ENCODE measurements at places on chromosomes 5 and 9. TPM values are rescaled to one million over a fixed set of nuclear protein-coding genes. Genes with fewer than 3 reads are reported as not detected.
A peak's percentile ranks its signal among the peaks of the same experiment; 100 is the strongest.

- DNase-seq: no peak
Observed at GRCh38 chr9:109132567-109133021, 12.8 kb upstream of the TMEM245 start.

DNA sequence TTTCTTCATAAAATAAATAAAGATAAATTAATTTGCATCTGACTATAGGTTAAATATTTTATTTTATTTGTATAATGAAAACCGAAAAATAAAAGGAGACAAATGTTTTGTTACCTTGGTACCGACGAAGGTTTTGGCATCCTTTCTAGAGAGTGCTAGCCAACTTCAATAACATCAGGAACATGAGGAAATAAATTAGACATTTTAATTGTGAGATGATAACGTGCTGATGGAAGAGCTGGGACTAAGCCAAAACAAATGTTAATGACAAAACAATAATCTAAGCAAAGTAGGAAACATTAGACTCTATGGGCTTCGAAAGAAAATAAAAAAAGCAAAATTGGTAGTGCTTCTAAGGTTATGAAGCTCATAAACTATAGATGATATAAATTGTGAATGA is 201.0 kb downstream of the IRX2 start:
- DNase-seq: no peak

DNA sequence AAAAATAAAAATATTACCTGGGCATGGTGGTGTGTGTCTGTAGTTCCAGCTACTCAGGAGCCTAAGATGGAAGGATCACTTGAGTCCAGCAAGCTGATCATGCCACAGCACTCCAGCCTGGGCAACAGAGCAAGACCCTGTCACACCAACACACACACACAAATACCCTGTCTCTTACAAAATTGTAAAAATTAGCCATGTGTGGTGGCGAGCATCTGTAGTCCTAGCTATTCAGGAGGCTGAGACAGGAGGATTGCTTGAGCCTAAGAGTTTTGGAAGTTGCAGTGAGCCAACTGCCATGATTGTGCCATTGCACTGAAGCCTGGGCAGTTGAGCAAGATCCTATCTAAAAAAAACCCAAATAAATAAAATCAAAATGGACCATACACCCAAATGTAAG is 32.1 kb upstream of the DENND4C start:
- no peak for DNase-seq

DNA sequence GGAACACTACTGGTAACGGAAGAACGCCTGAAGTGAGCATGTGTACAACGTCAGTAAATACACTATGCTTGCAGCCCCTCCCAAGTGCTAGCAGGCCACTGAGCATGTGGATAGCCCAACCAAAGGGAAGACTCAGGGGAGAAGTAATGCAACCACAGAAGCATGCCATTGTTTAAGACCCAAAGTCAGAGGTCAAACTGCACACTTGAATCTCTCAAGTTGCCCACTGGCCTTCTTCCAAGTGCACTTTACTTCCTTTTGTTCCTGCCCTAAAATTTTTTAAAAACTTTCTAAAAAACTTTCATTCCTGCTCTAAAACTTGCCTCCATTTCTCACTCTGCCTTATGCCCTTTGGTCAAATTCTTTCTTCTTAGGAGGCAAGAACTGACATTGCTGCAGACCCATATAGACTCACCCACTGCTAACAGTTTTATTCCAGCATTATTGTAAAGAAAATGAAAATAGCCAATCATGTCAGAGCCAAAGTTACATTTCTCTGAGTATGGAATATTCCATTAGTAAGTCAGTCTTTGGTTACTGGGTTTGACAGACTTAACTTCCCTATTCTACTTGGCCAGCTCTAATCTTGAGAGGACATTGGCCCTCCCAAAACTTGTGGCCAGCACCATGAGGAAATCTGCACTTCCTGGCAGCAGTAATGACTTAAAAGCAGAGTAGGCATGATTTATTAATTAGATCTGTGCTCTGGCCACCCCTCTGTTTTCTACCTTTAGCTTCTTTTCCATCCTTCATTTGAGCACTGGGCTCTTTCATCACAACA is 76.9 kb downstream of the TSSK1B start:
- DNase-seq: no peak

DNA sequence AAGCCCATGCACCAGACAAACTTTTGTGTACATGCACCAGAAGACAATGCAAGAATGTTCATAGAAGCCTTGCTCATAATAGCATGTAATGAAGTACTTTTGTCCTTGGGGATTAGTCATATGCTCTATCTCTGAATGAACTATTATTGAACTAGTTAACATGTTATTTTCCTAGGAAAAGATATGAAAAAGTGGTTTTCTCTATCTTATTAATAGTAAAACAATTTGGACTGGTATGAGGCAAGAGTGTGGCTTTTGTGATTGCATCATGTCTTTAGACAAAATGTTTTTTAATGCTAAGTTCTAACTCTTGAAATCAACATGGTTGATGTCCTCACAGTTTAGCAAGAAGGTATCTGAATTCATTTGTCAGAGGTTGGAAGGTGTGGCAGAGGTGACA is 55.7 kb upstream of the SPDL1 start:
- no peak for DNase-seq

DNA sequence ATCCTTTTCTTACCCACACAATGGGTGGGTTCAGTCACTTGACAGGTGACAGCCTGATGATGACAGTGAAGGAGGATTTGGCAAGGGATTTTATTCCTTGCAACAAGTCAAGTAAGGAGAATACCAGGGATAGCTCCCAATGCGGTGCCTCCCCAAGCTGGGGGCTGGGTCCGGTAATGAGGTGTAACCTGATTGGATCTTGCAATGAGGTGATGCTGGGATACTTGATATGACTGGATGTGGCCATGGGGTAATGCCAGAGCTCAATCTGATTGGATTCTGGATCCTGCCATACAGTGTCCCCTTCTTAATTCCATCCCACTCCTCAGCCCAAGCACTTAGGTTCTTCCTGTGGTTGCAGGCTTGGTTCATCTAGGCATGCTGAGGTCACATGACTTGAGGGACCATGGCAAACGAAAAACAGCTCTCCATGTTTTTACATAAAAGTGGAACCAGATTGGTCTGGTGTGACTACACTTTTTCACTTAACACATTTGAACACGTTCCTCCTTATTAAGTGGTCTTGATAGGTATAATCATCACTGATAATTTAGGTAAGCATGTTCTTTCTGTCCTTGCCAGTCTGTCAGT is 181.1 kb downstream of the PDZD2 start:
- no peak for DNase-seq

DNA sequence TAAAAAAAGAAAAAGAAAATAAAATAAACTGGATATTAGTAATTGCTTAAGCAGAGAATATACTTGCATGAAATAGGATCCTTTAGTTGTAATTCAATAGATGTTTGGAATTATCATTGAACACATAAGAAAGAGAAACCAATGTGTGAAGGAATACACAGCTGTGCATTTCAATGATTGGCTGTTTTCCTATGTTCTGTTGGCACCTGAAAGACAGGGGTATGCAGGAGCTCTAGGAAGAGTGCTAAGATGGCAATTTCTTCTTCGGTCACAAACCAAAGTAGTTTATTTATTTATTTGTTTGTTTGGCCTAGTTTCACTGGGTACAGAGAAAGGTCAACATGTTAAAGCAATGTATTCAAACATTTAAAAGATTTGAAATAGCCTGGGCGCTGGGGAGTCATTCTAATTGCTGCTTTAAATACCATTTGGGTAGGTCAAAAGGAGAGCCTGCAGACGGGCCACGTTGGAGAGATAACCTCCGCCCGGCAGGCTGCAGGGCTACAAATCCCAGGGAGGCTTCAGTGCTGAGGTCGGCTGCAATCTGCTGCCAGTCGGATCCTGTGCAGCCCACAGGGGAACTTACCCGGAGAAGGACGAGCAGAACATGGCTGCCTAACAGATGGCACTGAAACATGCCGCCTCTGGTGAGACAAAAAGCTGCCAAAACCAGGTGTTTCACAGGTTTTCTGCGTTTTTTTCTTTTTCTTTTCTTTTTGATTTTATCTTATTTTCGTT is 154.2 kb upstream of the TYRP1 start:
- no peak for DNase-seq

DNA sequence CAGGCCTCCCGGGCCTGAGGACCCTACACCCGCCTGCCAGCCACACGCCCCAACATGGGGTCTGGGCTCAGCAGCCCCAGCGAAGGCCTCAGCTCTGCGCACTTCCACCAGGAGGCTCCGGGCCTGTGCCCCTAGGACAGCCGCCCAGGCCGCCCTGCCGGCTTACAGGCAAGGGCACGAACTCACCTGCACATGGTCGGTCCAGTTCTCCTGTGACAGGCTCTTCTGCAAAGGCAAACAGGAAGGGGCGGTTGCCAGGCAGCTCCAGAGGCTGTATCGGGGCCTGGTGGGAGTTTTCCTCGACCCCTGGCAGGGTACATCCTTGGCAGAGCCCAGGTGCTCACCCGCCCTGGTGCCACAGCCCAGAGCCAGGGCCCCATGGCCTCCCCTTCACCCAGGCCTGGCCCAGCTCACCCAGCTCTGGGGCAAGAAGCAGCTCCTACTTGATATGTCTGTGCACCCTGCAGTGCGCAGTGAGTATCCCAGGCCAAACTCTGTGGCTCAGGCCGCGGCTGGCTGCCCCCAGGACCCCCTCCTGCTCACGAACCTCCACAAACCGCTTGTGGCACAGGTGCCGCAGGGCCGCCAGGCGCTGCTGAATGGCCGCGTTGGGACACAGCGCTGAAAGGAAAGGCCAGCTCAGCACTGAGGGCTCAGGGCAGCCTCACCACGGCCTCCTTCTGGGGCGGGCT is 52.2 kb upstream of the NRARP start:
- DNase-seq: no peak

DNA sequence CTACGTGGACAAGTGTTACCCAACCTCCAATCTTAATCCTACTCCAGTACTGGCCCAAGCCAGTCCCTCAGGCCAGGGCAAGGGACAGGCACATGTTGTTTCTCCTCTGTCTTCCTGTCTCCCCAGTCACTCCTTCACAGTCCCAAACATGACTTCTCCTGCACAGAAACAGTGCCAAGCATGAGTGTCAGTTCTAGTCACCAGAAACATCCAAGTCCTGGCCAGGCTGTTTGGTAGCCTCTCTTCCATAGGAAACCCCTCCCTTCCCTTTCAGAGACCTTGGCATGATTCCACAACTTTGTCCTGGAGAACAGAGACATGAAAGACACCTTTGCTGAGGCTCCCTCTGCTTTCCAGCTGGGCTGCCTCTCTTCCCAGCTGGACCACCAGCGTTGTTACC is 56.2 kb upstream of the SLC2A8 start:
- no peak for DNase-seq

- no peak for DNase-seq
Observed at GRCh38 chr9:131732061-131732526, 7.8 kb downstream of the RAPGEF1 start.

GRCh38 chr5:72673623-72674022 is 142.8 kb upstream of the TNPO1 start:
- DNase-seq: no peak

- DNase-seq: no peak
Observed at GRCh38 chr5:647311-647710, 35.2 kb downstream of the CEP72 start.

GRCh38 chr5:96004087-96004486 is 42.4 kb upstream of the ELL2 start:
- DNase-seq: no peak

DNA sequence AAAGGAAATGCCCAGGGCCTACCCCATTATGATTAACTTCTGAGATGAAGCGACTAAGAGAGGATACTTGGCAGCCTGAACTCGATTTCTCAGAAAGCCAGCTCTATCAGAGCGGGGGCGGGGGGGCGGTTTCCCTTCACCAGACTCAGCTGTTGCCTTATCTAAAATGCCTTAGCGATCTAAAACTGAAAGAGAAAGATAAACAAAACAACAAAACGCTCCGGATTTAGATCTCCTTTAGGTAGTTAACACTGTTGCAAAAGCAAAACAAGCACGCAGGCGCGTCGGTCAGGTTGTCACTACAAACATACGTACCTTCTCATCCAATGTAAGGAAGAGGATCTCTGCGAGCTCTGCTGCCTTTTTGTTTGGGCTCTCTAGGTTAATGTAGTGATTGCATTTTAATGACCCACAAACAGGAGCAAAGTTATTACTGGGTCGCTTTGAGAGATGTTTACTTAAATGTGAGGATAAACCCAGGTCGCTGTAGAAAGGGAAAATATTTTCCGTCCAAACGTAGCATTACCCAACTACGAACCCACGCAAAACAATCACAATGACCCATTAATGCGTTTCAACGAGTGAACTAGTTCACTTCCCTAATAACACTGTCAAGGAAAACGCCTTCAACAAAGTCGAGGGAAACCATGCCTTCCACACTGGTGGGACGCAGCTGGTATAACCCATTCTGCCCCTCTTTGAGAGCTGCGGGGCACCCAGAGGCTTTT is 982 bp downstream of the EPB41L4A start:
- DNase-seq: peak; percentile 64

- no peak for DNase-seq
Observed at GRCh38 chr5:110048491-110048890, 358.8 kb downstream of the MAN2A1 start.

GRCh38 chr5:435156-435790 is 7.7 kb upstream of the EXOC3 start:
- DNase-seq: no peak

GRCh38 chr5:83911367-83911919 is 190.8 kb upstream of the HAPLN1 start:
- no peak for DNase-seq

DNA sequence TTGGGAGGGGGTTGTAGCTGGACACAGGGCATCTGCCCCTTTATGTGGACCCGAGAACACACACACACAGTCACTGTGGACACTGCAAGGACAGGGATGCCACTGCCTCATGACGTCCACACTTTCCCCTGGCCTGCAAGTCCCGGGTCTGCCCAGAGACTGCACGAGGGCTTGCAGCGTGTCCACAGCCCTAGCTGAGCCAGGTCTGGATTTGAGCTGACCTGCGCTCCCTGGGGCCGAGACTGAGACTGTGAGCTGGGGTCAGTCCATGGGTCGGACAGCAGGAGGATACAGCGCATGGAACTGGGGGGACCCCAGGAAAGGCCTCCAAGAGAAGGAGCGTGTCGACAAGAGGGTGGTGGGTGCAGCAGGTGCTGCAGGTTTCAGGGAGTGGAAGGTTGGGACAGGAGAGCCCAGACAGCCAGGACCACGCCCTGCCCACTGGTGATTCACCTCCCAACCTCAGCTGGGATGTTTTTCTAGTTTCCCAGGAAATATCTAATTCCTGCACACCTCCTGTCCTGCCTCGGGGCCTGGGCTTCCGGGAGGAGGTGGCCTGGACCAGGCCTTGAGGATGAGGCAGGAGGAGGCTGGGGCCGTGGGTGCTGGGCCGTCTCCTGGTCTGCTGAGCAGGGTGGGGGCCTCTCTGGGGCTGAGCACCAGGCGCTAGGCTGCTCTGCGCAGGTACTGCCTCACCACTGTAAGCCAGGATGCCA is 806 bp upstream of the RNF224 start:
- DNase-seq: no peak

GRCh38 chr9:87386490-87387025 is 111.1 kb upstream of the DAPK1 start:
- no peak for DNase-seq

GRCh38 chr5:96573513-96573894 is 88.7 kb upstream of the CAST start:
- no peak for DNase-seq

- no peak for DNase-seq
Observed at GRCh38 chr9:128716581-128717254, 7.2 kb downstream of the ZDHHC12 start.

The SLC6A3 gene
- total RNA-seq: 0.57 TPM

The TAF11L2 gene
- total RNA-seq: not detected

The KIF20A gene
- 0.83 TPM for total RNA-seq

The GAS1 gene
- 11.6 TPM for total RNA-seq

The SLC22A5 gene
- 23.2 TPM for total RNA-seq

The ZNF454 gene
- total RNA-seq: 4.9 TPM

The GABRA6 gene
- not detected for total RNA-seq

The OBP2B gene
- not detected for total RNA-seq

The GEMIN5 gene
- 20.9 TPM for total RNA-seq

The SUSD3 gene
- 3.0 TPM for total RNA-seq

The PCDHGB6 gene
- total RNA-seq: 8.2 TPM

The PCDHB3 gene
- 1.1 TPM for total RNA-seq

The IFNA2 gene
- total RNA-seq: not detected
